NCI-H1694 treated with DMSO at 0.1 percent for 48 hours (cell line): ENCODE measurements at places on chromosomes 4 and X.

DNA sequence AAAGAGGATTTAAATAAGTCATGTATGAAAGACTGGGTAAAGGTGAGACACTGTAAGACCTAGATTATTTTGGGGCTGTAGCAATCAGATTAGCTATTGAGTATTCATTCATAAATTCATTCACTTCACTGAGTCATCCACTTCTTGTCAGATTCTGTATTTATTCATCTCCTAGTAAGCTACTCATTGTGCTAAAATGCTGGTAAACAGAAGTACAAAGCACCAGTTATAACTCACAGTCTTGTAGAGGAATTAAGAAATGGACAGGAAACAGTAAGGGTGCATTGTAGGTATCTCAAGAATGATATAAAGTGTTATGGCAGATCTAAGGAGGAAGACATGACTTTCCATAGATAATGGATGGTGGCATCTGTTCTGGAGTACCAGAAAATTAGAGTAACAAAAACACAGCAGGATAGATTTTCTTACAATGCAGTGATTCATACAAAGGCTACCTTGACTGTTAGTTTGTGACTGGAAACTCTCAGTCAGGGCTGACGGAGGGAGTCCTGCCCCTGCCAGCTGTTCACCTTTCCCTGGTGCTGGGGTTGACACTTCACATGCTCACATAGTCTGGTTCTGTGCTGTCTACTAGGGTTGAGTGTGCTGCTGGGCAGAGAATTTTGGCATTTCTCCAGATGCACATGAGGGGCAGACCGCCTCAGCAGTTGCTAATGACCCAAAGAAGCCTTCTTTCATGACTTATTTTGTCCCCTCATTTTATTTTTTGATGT is 26.5 kb upstream of the HAND2 start:
- DNase-seq: no peak

GRCh38 chr4:25235401-25235800 is 1.6 kb downstream of the PI4K2B start:
- DNase-seq: no peak

DNA sequence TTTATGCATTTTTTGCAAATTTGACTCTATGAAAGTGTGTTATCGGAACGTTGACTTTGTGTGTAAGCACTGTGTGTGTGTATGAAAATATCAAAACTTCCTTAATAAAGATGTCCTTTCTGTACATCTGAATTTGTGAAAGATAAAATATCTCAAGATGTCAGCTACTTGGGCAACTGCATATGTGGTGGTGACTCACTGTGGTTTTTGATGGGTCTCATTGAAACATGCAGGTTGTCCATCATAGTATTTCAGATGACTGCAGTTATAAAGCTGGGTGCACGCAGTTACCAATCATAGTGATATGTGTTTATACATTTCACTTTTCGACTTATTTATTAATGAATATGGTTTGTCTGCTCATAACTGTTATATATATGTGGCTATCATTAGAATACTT is 19.7 kb upstream of the BBS12 start:
- DNase-seq: no peak

GRCh38 chr4:114649908-114650307 is 51.3 kb downstream of the UGT8 start:
- no peak for DNase-seq

- DNase-seq: no peak
Observed at GRCh38 chr4:142043509-142043908, 407.1 kb downstream of the IL15 start.

DNA sequence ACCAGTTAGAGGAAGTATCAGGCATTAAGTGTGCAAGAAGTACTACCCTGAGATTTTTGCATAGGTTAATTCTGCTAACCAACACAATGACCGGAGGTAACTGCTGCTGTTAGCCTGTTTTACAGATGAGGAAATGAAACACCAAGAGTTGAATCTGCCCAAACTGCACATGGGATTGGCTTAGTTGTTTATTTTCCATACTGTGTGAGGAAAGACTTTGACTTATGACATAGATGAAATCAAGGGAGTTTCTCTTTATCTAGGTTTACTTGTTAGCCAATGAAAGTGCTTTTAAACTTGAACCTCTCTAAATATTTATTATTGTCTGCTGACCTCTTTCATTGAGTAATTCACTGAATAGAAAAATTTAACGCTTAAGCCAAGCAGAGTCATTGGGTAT is 10.3 kb downstream of the GUCY1B1 start:
- no peak for DNase-seq

DNA sequence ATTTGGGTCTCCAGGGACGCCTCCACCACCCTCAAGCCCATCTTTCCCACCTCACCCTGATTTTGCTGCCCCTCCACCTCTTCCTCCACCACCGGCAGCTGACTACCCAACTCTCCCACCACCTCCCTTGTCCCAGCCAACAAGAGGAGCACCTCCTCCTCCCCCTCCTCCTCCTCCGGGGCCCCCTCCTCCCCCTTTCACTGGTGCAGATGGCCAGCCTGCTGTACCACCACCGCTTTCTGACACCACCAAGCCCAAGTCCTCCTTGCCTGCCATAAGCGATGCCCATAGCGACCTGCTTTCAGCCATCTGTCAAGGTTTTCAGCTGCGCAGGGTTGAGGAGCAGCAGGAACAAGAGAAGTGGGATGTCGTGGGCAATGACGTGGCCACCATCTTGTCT is 32.4 kb upstream of the ZNF81 start:
- DNase-seq: no peak
